ENCODE measurements at places on chromosomes 13 and 19.

DNA sequence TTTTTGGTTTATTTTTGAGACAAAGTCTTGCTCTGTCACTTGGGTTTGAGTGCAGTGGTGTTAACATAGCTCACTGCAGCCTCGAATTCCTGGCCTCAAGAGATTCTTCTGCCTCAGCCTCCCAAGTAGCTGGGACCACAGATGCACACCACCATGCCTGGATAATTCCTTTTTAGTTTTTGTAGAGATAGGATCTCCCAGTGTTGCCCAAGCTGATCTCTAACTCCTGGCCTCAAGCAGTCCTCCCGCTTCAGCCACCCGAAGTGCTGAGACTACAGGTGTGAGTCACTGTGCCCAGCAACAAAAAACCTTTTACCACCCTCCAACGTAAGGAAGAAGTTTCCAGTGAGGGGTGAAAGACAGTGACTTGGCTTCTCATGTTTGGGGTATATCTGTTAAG is 81.1 kb upstream of the TSHZ3 start:
- DNase-seq: no peak

DNA sequence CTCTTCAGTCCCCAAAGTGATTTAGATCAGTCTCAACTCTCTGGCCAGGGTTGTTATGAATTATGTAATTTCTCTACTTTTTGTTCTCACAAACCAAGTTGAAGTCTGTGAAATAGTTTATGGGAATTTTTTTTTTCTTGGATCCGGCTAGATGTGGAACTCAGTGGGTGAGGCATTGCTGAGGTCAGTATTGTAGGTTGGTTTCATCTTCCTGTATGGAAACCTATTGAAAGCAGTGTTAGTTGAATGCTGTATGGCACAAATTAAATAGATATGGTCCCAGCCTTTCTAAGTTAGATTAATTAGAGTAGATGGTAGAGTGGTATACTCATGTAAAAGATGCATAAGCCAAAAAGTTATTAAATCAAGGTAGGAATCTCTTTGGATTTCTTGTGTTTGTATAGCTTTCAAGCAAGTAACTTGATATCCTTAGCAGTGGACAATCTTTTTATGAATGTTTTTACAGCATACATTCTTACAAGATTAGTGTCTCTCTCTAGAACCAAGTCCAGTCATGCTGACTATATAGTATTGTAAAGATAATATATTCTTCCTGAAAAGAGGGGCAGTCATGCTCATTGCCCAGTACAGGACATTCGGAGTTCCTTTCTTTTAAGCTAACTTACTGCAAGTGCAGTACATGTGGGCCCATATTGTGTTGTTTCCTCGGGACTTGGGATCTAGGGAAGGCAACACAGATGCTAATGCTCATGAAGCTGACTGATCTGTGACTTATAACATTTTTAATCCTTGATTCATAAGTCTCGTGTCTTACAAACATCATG is 2541.1 kb downstream of the PCDH9 start:
- no peak for DNase-seq

- peak; percentile 63 for DNase-seq
Measured at GRCh38 chr19:41774515-41774980, 19.2 kb downstream of the CEACAM6 start.

- DNase-seq: no peak
Measured at GRCh38 chr13:100547791-100548201, 40.8 kb downstream of the GGACT start.

DNA sequence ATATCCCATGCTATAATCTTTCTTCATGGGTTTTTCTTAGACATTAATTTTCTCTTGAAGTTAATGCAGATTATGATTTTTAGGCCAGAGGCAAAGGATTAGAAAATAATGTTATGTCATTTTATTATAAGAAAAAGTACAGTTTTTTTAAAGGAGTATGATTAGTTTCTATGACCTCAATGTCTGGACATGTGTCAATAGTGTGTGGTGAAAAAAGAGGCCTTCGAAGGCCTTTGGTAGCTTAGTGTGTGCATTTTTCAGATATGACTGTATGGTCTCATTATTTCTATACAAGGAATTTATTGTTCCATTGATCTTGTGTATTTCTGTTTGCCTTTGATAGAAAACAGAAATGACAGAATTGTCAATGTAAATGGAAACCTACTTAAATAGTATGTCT is 195.6 kb downstream of the GPC5 start:
- DNase-seq: no peak

GRCh38 chr13:76043874-76044273 is 407.7 kb downstream of the LMO7 start:
- no peak for DNase-seq

DNA sequence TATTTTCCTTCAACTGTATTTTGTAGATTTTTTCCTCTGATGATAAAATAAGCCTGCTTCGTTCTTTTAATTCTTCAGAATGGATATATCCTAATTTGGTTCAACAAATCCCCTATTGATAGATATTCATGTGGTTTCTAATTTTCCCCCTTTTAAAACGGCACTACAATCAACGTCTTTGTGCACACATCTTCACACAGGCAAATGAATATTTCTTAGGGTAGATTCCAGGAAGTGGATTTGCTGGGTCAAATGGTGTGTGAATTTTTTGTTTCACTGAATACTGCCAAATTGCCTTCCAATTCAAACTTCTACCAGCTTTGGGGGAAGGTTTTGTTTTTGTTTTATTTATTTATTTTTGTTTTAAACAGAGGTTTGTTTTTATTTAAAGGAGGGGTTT is 287.2 kb downstream of the FOXO1 start:
- DNase-seq: no peak

- DNase-seq: no peak
Measured at GRCh38 chr19:27767234-27767633, 1445.7 kb downstream of the UQCRFS1 start.

DNA sequence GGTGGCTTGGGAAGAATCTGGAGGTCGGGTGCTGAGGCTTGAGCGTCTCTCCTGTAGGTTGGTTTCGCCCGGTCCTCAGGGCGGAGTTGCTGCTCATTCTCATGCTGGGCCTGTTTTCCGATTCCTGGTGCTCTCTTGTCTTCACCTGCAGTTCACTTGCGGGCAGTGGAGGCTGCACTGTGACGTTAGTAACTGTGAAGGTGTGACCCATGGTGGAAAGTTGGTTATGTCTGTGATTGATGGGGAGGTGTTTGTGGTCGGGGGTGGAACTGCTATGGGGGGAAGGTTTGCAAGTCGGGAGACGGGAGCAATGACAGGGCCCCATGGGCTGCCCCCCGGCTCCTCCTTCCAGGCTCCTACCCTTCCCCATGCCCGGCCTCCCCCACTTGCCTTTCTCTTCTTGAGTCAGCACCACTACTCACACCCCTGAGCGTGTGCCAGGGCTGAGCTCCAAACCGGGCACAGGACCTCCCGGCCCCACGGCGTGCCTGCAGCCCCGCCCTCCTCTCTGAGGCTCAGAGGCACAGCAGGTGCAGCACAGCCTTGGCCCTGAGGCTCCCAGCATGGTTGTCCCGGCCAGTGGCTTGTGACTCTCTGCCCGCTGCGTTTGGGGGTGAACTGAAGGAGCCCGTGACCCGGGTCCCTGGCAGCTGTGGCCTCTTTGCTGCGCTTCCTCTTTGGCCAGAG is 79.1 kb downstream of the ATP11A start:
- DNase-seq: peak; percentile 35

- DNase-seq: no peak
Measured at GRCh38 chr13:99782669-99783068, 188.9 kb downstream of the ZIC5 start.

DNA sequence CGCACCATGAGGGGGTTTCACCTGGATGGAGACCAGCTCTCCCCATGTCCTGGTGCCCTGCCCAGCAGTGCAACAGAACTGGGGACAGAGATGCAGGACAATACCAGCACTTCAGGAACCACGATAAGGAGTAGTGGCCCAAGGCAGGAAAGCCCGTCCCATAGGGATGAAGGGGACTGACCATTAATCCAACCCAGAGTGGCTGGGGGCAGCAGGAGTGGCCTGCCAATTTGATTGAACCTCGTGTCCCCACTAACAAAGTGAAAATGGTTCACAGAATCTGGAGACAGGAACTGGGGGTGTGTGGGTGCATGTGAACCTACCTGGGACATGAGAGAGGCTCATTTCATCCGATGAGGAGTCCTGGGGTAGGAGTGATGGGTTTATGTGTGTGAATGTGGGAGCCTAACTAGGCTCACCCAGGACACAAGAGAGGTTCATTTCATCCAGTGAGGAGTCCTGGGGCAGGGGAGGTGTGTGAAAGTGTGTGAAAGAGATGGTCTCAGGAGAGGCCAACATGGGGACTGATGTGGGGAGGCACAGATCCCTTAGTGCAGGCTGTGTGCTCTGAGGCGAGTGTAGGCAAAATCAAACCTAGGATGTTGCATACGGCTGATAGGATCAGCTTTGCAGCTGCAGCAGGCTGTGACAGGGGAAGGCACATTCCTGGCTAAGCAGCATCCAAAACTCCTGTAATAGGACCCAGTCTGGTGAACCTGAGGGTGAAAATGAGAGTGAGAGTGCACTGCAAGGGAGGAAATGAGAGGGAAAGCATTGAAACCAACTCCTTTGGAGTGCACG is 98.2 kb downstream of the ZNF429 start:
- no peak for DNase-seq

DNA sequence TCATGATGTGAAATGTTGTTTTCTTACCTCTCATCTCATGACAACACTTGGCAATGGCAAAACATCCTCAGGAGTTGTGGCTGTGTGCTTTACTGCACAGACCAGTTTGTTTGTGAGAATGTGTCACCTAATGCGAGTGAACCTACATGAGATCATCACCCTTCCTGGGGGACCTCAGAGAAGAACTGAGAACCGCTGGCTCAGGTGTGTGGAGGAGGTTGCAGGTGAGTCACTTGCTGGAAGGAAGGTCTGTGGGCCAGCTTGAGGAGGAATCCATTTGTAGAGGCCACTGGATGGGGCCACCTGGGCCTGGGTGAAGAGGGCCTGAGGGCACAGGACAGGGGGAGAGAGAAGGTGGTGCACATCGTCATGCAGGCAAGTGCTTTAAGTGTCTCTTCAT is 3.0 kb upstream of the CEACAM1 start:
- DNase-seq: no peak

DNA sequence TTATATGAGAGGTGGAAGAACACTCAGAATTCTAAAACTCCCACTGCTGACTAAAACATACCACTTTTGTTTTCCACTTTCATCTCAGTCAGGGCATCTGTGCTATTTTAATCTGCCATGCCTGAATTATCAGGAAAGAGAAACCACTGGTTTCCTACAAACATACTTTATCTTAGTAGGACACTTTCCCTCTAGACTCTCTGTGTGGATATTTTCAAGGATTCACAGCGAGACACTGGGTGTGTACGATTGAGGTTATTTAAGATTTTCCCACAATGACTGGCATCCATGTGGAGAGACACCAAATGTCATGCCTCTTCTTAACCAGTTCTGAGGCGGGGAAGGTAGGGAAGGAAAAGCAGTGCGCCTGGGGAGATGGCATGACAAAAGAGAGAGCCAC is 212.2 kb downstream of the ENOX1 start:
- no peak for DNase-seq

GRCh38 chr19:48770266-48770665 is 14.9 kb downstream of the FGF21 start:
- DNase-seq: no peak

DNA sequence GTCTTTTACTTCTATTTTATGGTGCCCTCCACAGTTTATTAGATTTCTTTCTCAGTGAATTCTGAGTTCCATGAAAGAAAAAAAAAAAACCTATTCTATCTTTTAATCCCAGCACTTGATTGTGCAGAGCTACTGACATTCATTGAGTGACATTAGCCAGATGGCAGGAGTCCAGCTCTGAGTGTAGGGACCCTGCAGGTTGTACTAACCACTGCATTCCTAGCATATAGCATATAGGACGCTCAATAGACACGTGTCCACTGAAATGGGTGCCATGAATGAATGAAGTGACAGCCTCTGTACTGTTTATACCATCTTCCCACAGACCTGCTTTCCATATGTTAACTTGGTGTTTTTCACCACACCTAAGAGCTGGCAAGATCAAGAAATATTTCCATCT is 206.3 kb downstream of the RAP2A start:
- no peak for DNase-seq

GRCh38 chr13:61670384-61671161 is 254.9 kb upstream of the PCDH20 start:
- no peak for DNase-seq

DNA sequence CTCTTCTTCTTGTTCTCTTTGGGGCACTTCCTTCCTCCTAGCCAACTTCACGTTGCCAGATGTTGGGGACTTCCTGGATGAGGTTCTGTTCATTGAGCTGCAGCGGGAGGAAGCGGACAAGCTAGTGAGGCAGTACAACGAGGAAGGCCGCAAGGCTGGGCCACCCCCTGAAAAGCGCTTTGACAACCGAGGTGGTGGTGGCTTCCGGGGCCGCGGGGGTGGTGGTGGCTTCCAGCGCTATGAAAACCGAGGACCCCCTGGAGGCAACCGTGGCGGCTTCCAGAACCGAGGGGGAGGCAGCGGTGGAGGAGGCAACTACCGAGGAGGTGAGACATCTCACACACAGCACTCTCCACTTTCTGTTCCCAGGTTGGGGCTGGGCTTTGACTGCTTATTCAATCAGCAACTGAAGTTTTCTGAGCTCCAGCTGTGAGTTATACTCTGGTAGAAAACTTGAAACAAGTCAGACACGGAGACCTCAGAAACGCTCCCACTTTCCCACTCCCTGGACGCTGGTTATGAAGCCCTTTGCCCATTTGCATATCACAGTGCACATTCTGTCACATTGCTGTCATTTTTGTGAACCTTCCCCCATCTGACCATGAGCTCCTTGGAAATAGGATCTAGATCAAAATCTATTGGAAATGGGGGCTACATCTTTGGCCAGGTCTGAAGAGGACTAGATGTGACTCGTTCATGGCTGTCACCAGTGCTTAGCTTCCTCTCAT is 7.2 kb upstream of the CCDC97 start:
- peak; percentile 79 for DNase-seq

GRCh38 chr13:48400850-48401291 is 12.0 kb downstream of the LPAR6 start:
- peak; percentile 56 for DNase-seq

- DNase-seq: no peak
Measured at GRCh38 chr19:56126983-56127780, 6.1 kb upstream of the ZNF787 start.

GRCh38 chr19:9835507-9835949 is 410 bp downstream of the PIN1 start:
- no peak for DNase-seq

GRCh38 chr19:3073159-3073563 is 10.9 kb upstream of the TLE5 start:
- no peak for DNase-seq

GRCh38 chr19:39110263-39110967 is 15.2 kb upstream of the PAK4 start:
- DNase-seq: peak; percentile 71

DNA sequence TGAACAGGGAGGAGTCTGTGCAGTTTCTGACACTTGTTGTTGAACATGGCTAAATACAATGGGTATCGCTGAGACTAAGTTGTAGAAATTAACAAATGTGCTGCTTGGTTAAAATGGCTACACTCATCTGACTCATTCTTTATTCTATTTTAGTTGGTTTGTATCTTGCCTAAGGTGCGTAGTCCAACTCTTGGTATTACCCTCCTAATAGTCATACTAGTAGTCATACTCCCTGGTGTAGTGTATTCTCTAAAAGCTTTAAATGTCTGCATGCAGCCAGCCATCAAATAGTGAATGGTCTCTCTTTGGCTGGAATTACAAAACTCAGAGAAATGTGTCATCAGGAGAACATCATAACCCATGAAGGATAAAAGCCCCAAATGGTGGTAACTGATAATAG is 16.1 kb downstream of the CEACAM6 start:
- no peak for DNase-seq

- no peak for DNase-seq
Measured at GRCh38 chr13:40780822-40781401, 8.5 kb upstream of the SLC25A15 start.

Measured in CD4-positive, alpha-beta T cell treated with Interleukin-21 for 1 hour (primary cell).